ENCODE measurements at places on chromosomes 13 and 19. TPM values are rescaled to one million over a fixed set of nuclear protein-coding genes. Genes with fewer than 3 reads are reported as not detected.

The LPAR2 gene
- total RNA-seq: 6.2 TPM

The WDR87 gene
- total RNA-seq: not detected

The PLPP2 gene
- total RNA-seq: 13.9 TPM

The CATSPERD gene
- total RNA-seq: not detected

The MBD3L2 gene
- total RNA-seq: not detected

The PRTN3 gene
- not detected for total RNA-seq

The NAT14 gene
- total RNA-seq: 26.4 TPM

The DMWD gene
- 62.6 TPM for total RNA-seq
